ENCODE measurements at places on chromosomes 5 and 9.
A peak's percentile ranks its signal among the peaks of the same experiment; 100 is the strongest.

- DNase-seq: no peak
Measured at GRCh38 chr5:178382754-178383164, 150.2 kb upstream of the PHYKPL start.

DNA sequence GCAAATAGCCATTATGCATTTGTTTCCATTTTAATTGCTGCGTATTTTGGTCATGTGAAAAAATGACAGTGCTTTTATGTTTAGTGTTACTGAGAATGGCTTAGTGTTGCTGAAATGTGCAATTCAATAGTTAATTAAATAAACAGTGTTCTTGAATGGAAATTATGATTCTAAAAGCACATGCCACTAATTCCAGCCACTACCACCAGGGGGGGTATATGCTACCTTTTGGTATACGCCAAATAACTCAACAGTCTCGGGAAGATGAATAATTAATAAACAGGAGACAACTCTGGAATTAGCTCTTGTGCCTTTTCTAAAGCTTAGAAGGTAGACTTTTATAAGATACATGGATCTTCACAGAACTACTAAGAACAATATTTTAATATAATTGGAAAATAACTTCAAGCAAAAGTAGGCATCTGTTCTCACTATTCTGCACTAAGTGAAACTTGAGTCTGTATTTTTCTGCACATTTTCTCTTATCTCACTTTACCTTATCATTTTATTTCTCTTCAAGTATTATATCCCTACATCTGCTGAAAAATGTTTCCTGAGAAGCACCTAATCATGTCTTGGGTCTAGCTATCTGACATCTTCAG is 83.5 kb upstream of the MINAR2 start:
- peak; percentile 3 for DNase-seq

DNA sequence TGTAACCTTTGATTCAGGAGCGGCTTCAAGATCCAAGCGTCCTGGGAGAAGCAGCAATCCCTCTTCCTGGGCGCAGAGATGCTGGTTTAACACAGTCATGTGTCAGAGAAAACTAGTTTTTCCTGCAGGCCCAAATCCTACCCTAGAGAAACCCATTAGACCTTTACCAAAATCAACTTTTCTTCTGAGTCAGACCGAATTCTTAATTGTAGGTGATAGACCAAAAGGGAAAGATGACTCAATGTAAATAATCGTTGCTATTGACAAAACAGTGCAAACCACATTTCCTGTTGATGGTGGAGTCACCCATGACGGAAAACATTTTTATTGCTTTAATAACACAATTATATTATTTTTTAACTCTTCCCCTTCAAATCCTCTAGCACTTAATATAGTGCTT is 40.1 kb downstream of the SLC1A1 start:
- no peak for DNase-seq

DNA sequence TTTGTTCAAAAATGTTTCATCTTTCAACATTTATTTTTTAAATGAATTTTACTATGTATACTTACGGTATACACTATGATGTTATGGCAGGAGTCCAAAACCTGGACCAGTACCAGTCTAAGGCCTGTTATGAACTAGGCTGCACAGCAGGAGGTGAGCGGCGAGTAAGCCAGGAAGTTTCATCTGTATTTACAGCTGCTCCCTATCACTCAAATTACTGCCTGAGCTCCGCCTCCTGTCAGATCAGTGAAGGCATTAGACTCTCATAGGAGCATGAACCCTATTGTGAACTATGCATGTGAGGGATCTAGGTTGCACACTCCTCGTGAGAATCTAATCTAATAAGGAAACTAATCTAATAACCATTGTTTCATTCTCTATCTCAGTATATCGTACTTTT is 715.5 kb upstream of the PTPRD start:
- DNase-seq: no peak

- no peak for DNase-seq
Measured at GRCh38 chr5:76595755-76596481, 27.3 kb downstream of the F2RL2 start.
